CD8-positive, alpha-beta memory T cell (primary cell): ENCODE measurements at places on chromosomes 6 and 20. TPM values are rescaled to one million over a fixed set of nuclear protein-coding genes. Genes with fewer than 3 reads are reported as not detected.
A peak's percentile ranks its signal among the peaks of the same experiment; 100 is the strongest.

DNA sequence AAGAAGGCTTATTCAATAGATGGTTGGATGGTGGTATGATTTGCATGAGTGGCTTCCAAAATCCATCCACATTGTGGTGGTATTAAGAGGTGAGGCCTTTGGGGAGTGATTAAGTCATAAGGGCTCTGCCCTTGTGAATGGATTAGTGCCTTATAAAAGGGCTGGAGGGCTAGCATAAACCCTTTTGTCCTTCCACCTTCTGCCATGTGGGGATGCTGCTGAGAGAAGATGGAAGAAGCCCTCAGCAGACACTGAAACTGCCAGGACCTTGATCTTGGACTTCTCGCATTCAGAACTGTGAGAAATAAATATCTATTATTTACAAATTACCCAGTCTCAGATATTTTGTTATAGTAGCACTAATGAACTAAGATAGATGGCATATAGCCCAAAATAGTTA, 27.8 kb upstream of the SRPK1 start:
- DNase-seq: no peak
- no peaks in the 10 kb centered on the region for H3K27me3 ChIP-seq
- no peaks in the 10 kb centered on the region for H3K4me1 ChIP-seq
- no peak overlapping the region for H3K27ac ChIP-seq
- no peaks in the 10 kb centered on the region for H3K36me3 ChIP-seq
- H3K4me3 ChIP-seq: no peak overlapping the region

DNA sequence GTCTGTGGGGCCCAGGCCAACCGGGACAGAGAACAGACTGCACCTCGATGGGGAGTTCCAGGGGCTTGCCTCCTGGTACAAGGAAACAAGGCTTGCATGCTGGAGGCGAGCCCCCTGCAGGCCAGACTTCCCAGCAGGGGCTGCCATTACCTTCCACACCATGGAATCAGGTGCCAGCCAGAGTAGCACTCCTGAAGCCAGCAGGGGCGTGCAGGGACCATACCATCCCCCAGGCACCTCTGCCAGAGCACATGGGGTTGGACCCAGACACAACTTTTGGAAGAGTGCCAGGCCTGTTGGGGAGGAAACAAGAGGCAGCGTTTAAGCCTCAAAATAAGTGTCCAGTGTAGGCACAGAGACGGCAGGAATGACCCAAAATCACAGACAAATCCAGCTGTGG, 6.5 kb downstream of the DDO start:
- H3K27me3 ChIP-seq: no peaks in the 10 kb centered on the region
- DNase-seq: no peak
- H3K27ac ChIP-seq: no peak overlapping the region

CNR1 gene
- total RNA-seq: not detected

PRSS35 gene
- total RNA-seq: not detected

EYS gene
- not detected for total RNA-seq

- no peaks in the 10 kb centered on the region for H3K4me1 ChIP-seq
- no peak for DNase-seq
- H3K27me3 ChIP-seq: no peaks in the 10 kb centered on the region
- H3K27ac ChIP-seq: no peak overlapping the region
Measured at GRCh38 chr6:169425628-169426370, 172.2 kb upstream of the THBS2 start.

DNA sequence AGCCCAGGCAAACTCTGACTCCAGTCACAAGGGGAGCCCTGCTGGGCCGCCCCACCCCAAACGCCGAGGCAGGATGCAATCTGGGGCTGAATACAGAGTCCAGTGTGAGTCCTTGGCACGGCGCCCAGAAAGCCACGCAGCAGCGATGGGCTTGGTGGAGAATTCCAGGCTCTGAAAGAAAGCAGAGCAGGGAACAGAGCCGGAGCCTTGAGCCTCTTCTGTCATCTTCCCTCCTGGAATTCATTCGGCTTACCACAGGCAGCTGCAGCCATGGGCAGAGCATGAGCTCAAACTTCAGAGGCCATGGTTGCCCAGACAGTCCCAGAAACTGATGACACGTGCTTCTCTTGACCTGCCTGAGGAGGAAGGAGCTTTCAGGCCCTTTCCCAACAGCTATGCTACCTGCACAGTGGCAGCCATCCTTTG, 441.1 kb upstream of the JARID2 start:
- DNase-seq: no peak
- no peak overlapping the region for H3K4me3 ChIP-seq
- no peak overlapping the region for H3K27ac ChIP-seq
- no peaks in the 10 kb centered on the region for H3K27me3 ChIP-seq

DNA sequence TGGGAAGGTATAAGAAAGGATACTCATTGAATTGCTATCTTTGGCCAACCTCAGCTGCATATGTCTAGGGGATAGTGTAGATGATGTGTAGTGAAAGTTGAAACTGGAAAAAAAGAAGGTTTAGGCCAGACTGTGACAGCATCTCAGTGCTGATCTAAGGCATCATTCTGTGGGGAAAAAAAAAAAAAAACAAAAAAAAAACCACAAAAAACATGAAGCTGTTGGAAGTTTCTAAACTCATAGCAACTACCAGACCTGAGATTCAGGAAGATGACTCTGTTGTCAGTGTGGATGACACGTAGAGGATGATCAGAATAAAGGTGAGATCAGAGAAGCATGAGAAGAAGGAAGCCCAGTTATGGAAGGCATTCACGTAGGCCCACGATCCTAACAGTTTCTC, 100.8 kb upstream of the CNKSR3 start:
- H3K4me1 ChIP-seq: peaks cover 6% of the 10 kb centered on the region
- no peaks in the 10 kb centered on the region for H3K36me3 ChIP-seq
- H3K27ac ChIP-seq: no peak overlapping the region
- H3K27me3 ChIP-seq: no peaks in the 10 kb centered on the region

- H3K27me3 ChIP-seq: no peaks in the 10 kb centered on the region
- no peak overlapping the region for H3K27ac ChIP-seq
- no peak for DNase-seq
- no peak overlapping the region for H3K4me3 ChIP-seq
- no peaks in the 10 kb centered on the region for H3K36me3 ChIP-seq
Measured at GRCh38 chr6:129203190-129203900, 320.4 kb downstream of the LAMA2 start.

CST7 gene
- total RNA-seq: 131 TPM

PRDM13 gene
- 0.07 TPM for total RNA-seq

DNA sequence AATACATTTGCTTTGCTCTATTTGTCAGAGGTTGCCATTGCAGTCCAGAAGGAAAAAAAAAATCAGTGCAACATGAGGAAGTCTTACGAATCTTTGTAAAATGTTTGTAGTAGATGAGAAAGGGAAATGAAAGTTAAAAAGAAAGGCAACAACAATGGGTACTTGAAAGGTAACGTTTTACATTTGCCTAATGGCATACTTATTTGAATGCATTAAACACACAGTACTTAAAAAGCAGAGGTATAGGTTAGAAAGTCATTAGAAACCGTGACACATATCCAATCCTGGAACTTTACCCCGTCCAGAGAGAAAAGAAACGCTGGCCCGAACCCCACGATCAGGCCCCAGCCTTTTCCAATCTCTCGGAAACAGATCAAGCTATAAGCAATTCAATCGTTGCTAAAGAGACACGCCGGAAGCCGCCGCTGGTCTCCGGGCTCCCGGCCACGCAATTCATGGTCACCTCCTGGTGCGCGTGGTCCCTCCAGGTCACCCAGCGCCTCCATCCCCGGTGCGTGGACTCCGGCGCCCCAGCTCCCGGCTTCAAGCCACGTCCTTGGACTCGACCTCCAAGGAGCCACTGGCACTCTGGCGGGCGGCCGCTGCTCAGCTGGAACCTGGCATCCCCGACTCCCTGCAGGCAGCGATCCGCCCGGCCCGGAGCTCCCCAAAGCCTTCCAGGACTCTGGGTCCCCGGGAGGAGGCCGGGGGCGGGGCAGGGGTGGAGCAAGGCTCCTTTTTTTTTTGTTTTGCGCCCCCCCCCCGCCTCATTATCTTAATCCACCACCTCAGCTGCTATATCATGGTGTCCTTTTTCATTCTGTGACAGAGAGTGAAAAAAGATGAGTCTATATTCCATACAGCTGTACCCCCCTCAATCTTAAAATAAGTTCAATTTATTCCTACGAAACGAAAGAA, at the start of gene SLC18B1:
Gene SLC18B1, minus strand, starts transcription at position 687 of the 918 bp plus-strand sequence. Its CDS starts 181 bp downstream, at position 506.
- peak within 1 kb of the TSS; percentile 73 for H3K4me3 ChIP-seq
- no peaks in the 10 kb centered on the region for H3K4me1 ChIP-seq
- peak within 1 kb of the TSS; percentile 11 for H3K27ac ChIP-seq
- H3K27me3 ChIP-seq: no peaks in the 10 kb centered on the region
- DNase-seq: peak; percentile 59

DNA sequence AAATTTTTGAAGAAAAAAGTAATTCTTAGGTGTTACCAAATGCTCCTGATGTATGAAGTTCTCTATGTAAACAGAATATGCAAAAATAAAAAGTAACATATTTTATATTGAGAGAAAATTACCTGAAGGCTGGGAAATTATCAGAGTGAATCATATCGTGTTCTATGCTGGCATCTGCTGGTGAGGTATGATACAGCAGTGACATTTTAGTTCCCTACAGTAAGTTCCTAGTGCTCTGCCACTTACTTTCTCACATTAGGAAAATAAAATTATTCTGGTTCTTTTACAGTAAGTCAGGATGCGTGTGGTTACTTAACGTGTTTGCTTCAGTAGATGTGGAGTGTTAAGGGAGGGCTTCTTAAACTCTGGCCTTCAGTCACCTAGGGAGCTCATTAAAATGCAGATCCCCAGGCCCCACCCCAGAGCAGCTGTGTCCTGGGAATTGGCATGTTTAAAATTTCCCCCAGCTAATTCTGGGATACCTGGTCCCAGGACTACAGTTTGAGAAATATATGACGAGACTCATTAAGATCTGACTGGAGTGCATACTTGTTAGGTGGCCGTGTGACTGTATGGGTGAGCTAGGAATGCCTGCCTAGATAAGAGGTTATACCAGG, 3.2 kb downstream of the ACTR5 start:
- peaks cover 30% of the 10 kb centered on the region for H3K36me3 ChIP-seq
- no peak overlapping the region for H3K4me3 ChIP-seq
- no peak overlapping the region for H3K27ac ChIP-seq
- DNase-seq: no peak

SIRPD gene
- not detected for total RNA-seq

DNA sequence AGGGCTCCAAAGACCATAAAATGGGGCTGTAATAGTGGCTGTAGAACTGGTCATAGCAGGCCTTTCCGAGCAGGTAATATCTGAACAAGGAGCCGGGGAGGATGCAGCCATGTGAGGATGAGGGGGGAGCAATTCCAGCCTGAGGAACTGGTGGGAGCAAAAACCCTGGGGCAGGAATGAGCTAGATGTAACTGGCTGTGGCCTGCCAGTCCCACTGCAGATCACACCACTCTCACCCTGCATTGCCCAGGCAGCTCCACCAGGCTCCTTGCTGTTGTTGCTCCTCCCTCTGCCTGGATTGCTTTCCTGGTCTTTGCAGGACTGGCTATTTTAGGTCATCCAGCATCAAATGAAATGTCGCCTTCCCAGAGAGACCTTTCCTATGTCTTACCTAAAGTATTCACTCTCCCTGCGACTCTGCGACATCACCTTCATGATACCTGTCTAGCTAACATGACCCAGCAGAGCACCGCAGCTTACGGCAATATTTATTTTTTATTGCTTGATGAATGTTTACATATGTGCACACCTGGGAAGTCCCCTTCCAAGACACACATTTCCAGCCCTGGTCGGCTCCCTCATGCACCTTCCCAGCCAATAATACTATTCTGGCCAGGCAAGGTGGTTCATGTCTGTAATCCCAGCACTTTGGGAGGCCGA, 2.4 kb upstream of the ZFP64 start:
- H3K27ac ChIP-seq: no peak overlapping the region
- peaks cover 17% of the 10 kb centered on the region for H3K4me1 ChIP-seq
- no peak for DNase-seq
- H3K36me3 ChIP-seq: no peaks in the 10 kb centered on the region

FHL5 gene
- total RNA-seq: not detected

NRSN2 gene
- 7.6 TPM for total RNA-seq

- H3K36me3 ChIP-seq: no peaks in the 10 kb centered on the region
- no peaks in the 10 kb centered on the region for H3K4me1 ChIP-seq
- DNase-seq: no peak
- H3K4me3 ChIP-seq: no peak overlapping the region
- H3K27me3 ChIP-seq: no peaks in the 10 kb centered on the region
Measured at GRCh38 chr20:51946586-51946985, 144.3 kb upstream of the SALL4 start.

GRCh38 chr6:121040831-121041230, 293.4 kb downstream of the TBC1D32 start:
- H3K36me3 ChIP-seq: no peaks in the 10 kb centered on the region
- H3K4me3 ChIP-seq: no peak overlapping the region
- H3K4me1 ChIP-seq: no peaks in the 10 kb centered on the region
- no peak overlapping the region for H3K27ac ChIP-seq

ABHD16B gene
- not detected for total RNA-seq

DNA sequence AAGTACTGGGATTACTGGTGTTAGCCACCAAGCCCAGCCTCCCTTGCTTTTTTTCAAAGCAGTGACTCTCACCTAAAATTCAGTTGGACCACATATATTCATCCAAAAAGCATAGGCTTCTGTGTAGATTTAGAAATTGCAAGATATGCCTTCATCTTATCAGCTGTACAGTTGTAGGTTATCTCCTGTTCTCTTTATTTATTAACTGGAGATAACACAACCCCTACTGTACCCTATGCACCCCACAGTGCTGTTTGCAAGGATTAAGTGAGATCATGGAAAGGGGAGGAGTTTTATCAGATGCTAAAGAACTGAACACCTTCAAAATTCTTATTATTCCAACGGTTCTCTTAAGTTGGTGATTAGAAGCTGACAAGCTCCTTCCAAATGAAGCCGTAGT, 164.4 kb upstream of the JARID2 start:
- DNase-seq: no peak
- peak overlapping the region; percentile 5 for H3K27ac ChIP-seq
- H3K4me3 ChIP-seq: no peak overlapping the region
- H3K36me3 ChIP-seq: no peaks in the 10 kb centered on the region
- H3K27me3 ChIP-seq: no peaks in the 10 kb centered on the region
- peaks cover 3% of the 10 kb centered on the region for H3K4me1 ChIP-seq

PAK5 gene
- not detected for total RNA-seq

HLA-F gene
- 222 TPM for total RNA-seq
